ENCODE measurements at places on chromosomes 7 and 10.

DNA sequence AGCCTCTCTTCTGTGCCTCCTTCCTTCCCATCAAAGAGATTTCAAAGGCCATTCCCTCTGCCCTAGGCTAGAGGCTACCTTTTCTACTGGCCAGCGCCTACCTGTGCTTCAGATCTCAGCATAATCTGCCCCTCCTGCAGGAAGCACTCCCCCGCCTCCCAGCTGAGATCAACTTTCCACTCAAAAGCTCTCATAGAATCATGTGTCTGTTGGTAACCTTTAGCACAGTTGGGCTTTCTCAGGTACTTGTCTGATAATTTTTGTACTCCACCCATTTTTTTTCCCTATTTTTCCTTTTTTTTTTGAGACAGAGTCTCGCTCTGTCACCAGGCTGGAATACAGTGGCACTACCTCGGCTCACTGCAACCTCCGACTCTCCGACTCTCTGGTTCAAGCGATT lies 231.0 kb upstream of the PRSS58 start:
- H3K4me3 ChIP-seq: no peak overlapping the region
- H3K27me3 ChIP-seq: peaks cover 4% of the 10 kb centered on the region
- no peak for DNase-seq
- H3K36me3 ChIP-seq: no peaks in the 10 kb centered on the region
- no peak overlapping the region for H3K27ac ChIP-seq

GRCh38 chr10:132408367-132408781 lies 11.4 kb downstream of the PWWP2B start:
- H3K36me3 ChIP-seq: peaks cover 12% of the 10 kb centered on the region
- peaks cover 14% of the 10 kb centered on the region for H3K4me1 ChIP-seq
- H3K27me3 ChIP-seq: no peaks in the 10 kb centered on the region
- DNase-seq: peak; percentile 46

GRCh38 chr7:130365511-130366441 lies 14.5 kb upstream of the CPA1 start:
- H3K36me3 ChIP-seq: peaks cover 2% of the 10 kb centered on the region
- no peak overlapping the region for H3K27ac ChIP-seq
- DNase-seq: no peak
- H3K4me1 ChIP-seq: peaks cover 27% of the 10 kb centered on the region
- H3K4me3 ChIP-seq: no peak overlapping the region

DNA sequence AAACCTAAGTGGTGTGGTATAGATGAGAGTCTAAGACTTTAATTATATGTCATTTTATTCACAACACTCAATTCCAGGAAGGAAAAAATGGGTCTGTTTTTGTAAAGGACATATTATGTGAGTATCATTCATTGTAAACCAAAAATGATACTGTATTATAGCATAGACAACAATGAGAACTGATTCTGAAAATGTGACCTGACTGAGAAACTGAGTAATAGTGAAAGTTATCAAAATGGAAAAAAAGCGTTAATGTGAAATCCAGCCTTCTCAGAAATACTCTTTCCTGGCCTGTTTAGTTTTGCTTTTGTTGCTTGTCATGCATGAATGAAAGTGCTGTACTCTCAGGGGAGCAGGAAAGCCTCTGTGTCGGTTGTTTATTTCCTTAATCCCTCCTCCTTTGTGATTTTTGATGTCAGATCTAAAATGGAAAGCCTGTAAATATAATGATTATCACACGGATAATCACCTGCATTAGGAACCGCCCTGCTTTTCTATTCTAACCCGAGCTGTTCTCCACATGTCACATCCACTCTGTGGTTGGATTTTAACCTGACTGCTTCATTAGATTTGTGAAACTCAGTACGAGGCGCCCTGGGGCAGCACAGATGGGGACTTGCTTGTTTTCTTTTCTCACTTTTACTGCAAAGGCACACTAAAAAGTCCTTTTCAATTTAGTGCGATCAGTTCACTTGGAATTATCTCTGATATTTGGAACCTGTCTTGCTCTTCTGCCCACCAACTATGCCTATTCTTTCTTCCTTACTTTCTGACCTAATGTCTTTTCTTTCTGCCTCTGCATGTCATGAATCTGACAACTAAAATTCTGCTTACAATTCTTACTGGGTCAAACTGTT lies 240.9 kb upstream of the KAT6B start:
- peaks cover 59% of the 10 kb centered on the region for H3K4me1 ChIP-seq
- peaks cover 18% of the 10 kb centered on the region for H3K36me3 ChIP-seq
- H3K27ac ChIP-seq: peak overlapping the region; percentile 94
- H3K27me3 ChIP-seq: no peaks in the 10 kb centered on the region
- H3K4me3 ChIP-seq: peak overlapping the region; percentile 70
- peak; percentile 64 for DNase-seq

GRCh38 chr7:116588225-116588624 lies 63.4 kb downstream of the CAV1 start:
- H3K4me1 ChIP-seq: peaks cover 30% of the 10 kb centered on the region
- H3K36me3 ChIP-seq: no peaks in the 10 kb centered on the region
- no peak overlapping the region for H3K4me3 ChIP-seq
- peaks cover 17% of the 10 kb centered on the region for H3K27me3 ChIP-seq
- H3K27ac ChIP-seq: no peak overlapping the region

DNA sequence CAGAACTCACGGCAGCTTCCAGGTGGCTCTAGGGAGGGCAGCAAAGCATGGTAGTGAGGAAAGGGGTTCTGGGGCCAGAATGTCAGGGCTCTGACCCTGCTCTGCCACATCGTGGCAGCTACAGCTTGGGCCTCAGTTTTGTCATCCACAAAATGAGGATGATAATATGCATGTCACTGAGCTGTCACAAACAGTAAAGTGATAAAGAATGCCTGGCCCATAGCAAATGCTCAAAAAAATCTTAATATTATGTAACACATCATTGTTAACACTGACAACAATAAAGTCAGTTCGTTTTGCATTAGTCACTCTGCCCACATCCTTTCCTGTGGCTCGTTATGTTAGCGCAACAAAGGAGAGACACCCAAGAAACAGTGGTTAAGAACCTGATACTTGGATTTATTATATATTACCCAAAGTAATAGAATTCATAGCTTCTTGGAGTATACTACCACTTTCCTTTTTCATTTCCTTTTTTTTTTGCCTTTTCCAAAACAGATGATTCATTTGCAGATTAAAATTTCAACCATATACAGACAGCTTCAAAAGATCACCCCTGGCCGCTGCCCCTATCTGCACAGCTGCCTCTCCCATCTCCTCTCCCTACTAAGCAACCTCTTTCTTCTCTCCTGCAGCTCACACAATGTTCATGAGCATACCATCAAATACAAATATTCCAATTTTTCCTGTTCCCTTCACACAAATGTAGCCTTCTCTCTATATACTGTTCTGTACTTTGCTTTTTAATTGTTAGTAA lies 45.5 kb upstream of the DDC start:
- H3K27ac ChIP-seq: peak overlapping the region; percentile 62
- peaks cover 12% of the 10 kb centered on the region for H3K36me3 ChIP-seq
- H3K4me1 ChIP-seq: peaks cover 52% of the 10 kb centered on the region
- peaks cover 10% of the 10 kb centered on the region for H3K27me3 ChIP-seq

GRCh38 chr7:154986200-154986945 lies 16.6 kb downstream of the PAXIP1 start:
- H3K4me3 ChIP-seq: no peak overlapping the region
- H3K27ac ChIP-seq: no peak overlapping the region
- no peaks in the 10 kb centered on the region for H3K27me3 ChIP-seq
- no peaks in the 10 kb centered on the region for H3K4me1 ChIP-seq

- H3K4me3 ChIP-seq: no peak overlapping the region
- no peak for DNase-seq
- no peaks in the 10 kb centered on the region for H3K36me3 ChIP-seq
- H3K4me1 ChIP-seq: peaks cover 6% of the 10 kb centered on the region
- H3K27me3 ChIP-seq: peaks cover 2% of the 10 kb centered on the region
Observed at GRCh38 chr10:73262105-73262730, 9.8 kb upstream of the MRPS16 start.

DNA sequence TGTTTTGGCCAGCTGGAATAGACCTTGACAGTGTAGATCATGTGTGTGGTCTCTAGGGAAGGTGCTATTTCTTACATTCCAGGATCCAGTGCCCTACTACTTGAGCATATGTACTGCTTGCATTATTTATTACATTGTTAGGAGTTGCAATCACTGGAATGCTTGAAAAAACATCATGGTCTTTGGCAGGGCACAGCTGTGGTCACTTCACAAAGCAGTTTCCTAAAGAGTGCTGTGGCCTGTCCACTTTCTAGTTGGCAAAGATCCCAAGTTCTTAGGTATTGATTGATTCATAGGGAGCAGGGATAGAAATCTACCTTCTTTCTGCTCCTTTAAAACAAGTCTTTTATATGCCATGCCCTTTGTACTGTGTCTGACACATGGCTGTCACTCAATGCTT lies 4.6 kb downstream of the C7orf25 start:
- H3K36me3 ChIP-seq: peaks cover 31% of the 10 kb centered on the region
- no peaks in the 10 kb centered on the region for H3K27me3 ChIP-seq
- no peak overlapping the region for H3K4me3 ChIP-seq
- H3K4me1 ChIP-seq: peaks cover 27% of the 10 kb centered on the region
- no peak for DNase-seq

GRCh38 chr10:99555825-99556523 lies 23.2 kb downstream of the NKX2-3 start:
- no peak overlapping the region for H3K4me3 ChIP-seq
- H3K27ac ChIP-seq: no peak overlapping the region
- H3K4me1 ChIP-seq: peaks cover 10% of the 10 kb centered on the region
- peak; percentile 23 for DNase-seq

DNA sequence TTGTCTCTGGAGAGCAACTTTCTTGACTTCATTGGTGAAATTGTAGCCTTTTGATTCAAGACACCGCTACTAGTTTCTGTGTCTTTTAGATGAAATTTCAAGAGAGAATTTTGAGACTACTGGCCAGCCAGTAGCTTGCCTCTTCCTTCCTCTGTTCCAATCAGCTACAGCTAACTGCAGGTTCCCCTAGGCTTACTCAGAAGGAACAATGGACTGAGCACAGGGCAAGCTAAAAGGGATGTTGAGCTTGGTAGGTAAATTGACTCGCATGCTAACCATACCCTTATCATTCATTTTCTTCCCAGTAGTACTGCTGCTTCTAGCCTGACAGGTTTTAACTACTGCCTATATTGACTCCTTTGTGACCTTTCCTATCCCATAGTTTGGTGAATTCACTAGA lies 81.1 kb downstream of the RUNDC3B start:
- DNase-seq: no peak
- H3K27ac ChIP-seq: no peak overlapping the region
- peaks cover 12% of the 10 kb centered on the region for H3K27me3 ChIP-seq
- H3K4me1 ChIP-seq: peaks cover 3% of the 10 kb centered on the region
- no peaks in the 10 kb centered on the region for H3K36me3 ChIP-seq

DNA sequence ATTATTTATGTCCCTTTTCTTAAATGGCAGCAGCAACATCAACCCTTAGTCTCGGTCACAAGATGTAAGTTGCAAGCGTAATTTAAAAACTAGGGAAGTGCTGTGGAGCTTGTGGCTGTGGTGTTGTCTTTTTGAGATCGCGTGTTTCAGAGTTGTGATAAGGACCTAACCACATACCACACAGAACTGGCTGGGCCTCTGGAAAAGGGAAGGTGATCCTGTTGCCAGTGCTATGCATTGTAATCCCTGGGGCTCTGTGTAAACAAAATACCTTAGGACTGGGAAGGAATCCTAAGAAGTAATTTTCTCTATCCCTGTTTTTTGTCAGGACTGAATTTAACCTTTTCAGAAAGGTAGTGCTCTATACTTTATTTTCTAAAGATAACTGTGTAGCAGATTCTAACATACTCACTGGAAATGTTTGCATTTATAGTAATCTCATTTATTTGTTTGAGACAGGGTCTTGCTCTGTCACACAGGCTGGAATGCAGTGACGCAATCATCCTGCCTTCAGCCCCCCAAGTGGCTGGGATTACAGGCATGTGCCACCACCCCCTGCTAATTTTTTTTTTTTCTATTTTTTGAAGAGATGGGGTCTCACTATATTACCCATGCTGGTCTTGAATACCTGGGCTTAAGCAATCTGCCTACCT lies 60.4 kb downstream of the INPP5F start:
- no peak overlapping the region for H3K27ac ChIP-seq
- no peak for DNase-seq
- H3K27me3 ChIP-seq: no peaks in the 10 kb centered on the region
- peaks cover 7% of the 10 kb centered on the region for H3K36me3 ChIP-seq

DNA sequence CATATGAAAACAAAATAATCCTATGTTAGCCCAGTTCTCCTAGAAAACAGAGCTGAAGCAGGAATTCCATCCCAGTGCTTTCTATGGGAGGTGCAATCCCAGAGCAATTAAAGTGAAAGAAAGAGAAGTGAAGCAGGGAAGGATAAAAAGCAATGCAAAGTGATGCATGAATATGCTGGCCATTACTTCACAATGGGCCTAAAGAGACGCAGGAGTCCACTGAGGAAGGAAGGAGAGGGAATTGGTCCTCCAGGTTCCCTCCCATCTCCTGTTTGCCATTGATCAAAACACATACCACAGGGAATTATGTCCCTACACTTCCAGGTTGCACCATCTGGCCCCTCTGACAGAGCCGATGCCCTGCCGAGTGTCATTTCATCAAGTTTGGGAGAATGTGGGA lies 392.2 kb upstream of the NFE2L3 start:
- H3K27ac ChIP-seq: no peak overlapping the region
- peaks cover 11% of the 10 kb centered on the region for H3K27me3 ChIP-seq

- H3K27ac ChIP-seq: no peak overlapping the region
- H3K4me1 ChIP-seq: no peaks in the 10 kb centered on the region
- no peak overlapping the region for H3K4me3 ChIP-seq
- no peaks in the 10 kb centered on the region for H3K36me3 ChIP-seq
- DNase-seq: no peak
Observed at GRCh38 chr7:41148521-41148951, 554.4 kb downstream of the INHBA start.

GRCh38 chr7:28481091-28481926 lies 69.0 kb downstream of the CREB5 start:
- peaks cover 15% of the 10 kb centered on the region for H3K27me3 ChIP-seq
- H3K4me1 ChIP-seq: peaks cover 11% of the 10 kb centered on the region
- H3K36me3 ChIP-seq: no peaks in the 10 kb centered on the region
- H3K27ac ChIP-seq: no peak overlapping the region
- H3K4me3 ChIP-seq: no peak overlapping the region

DNA sequence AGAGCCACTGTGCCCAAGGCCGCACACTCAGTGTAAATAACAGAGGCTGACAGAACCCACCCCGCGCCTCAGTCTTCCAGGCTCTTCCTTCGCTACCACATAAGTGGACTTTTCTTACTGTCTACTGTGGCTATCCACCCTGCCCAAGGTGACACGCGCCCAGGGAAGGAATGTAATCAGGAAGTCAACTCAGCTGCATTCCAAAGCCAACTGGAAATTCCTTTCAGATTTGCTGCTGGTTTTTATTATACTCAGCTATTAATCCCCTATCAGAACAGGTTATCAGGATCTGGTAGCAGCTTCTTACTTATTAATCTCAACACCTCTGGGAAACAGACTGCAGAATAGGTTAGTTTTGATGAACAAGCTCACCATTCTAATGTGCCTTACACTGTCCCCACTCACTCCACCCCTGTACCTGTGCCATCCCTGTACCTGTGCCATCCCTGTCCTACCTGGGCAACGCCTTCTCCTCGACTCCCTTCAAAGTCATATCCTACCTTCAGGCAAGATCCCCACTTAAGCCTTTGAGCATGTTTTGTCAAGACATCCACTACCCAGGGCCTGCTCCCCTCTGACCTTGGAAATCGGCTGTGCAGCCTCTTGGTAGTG lies 90.7 kb downstream of the NHLRC2 start:
- H3K36me3 ChIP-seq: no peaks in the 10 kb centered on the region
- no peak for DNase-seq
- H3K4me3 ChIP-seq: no peak overlapping the region
- H3K27me3 ChIP-seq: peaks cover 11% of the 10 kb centered on the region

Data from activated CD8-positive, alpha-beta T cell treated with anti-CD3 and anti-CD28 coated beads, Interleukin-2, amount 10 ng/mL, durations not matched to agents 7 days and 5 days (primary cell).